ENCODE measurements at places on chromosomes 13 and 19.

DNA sequence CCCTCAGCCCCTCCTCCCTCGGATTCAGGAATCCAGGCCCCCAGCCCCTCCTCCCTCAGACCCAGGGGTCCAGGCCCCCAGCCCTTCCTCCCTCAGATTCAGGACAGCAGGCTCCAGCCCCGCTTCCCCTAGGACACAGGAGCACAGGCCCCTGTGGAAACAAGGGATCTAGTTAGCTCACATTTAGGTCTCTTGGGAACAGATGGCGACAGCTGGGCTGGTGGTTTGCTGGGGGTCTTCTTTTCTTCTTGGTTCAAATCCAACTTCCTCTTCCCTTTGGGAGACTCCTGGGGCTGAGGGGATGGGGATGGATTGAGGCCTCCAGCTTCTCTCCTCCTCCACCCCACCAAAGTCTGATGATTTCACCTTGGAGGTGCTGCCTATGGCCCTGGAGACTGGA lies 19.6 kb downstream of the ZNF575 start:
- DNase-seq = no peak

- no peak for DNase-seq
These were observed 387.1 kb upstream of the SGCG start for GRCh38 chr13:22793598-22794134.

DNA sequence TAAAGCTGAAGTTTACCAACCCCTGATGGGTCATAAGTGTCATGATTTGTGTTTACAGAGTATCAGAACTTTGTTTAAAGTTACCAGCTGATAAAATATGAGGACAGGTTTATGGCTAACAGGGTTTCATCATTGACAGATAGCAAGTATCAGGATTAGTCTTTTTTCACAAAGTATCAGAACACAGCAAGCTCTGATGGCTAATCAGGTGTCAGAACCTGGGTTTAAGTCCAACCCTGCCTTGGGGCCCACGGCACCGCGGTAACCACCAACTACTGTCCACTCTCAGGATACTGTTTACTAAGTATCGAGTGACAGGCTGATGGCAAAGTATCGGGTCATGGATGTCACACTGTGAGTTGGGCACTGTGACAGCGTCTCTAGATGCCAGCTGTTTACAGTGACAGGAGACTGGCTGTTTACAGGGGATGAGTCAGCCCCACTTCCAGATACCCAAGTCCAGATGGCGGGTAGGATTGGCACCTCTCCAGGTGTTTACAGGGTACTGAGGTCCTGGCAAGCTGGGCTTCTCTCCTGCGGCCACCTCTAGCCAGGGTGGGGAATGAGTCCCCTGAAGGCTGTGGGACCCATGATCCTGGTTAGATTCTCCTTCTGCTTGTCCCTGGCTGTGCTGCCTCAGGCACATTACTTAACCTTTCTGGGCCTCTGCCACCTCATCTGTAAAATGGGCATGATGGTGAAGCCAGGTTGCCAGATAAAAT lies 21.8 kb downstream of the ARRDC2 start:
- peak; percentile 23 for DNase-seq

DNA sequence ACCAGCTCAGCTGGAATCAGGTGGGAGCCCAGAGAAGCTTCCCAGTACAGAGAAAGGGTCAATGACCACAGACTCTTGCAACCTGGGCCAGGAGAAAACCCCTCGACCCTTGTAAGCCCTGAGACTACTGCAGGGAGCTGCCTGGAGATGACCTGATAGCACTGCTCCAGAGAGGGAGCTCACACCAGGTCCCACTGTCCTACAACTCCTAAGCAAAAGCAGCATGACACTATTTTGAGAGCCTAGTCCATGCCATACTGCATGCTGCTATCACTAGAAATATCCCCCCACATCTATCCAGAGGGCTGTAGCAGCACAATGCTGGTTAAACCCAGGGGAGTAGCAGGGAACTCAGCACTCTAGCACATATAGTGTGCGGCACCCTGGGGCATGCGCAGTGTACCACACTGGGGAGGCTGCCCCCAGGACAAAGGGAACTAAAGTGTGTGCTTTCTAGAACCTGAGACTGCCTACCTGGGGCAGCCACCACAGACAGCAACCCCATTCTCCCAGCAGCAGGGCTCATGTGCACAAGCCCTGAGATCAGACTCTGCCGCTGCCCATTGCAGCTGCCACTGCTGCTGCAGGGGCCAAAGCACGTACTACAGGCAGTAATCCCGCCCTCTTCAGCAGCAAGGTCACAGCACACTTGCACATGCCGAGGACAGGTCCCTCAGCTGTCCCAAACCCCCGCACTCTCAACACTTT lies 27.1 kb upstream of the N4BP2L1 start:
- no peak for DNase-seq

DNA sequence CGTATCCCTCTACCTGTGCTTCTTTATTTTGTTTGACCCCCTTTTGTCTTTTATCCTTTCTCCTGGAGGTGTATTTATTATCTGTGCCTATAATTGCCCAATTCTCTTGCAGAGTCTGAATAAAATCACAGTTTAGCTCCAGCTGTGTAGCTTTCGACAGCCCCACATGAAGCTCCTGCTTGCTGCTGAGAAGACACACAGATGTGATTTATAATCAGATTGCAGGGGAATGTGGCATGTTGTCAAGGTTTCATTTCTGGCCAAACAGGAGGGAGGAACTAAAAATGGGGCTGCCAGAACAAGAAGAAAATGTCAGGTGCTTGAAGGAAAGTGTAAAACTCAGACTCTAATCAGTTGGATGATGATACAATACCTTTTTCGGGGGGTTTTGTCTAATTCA lies 22.7 kb downstream of the CCNA1 start:
- no peak for DNase-seq

- no peak for DNase-seq
These were observed 32.5 kb downstream of the DLEU7 start for GRCh38 chr13:50810998-50811397.

GRCh38 chr19:32708457-32708856 lies 11.1 kb upstream of the TDRD12 start:
- no peak for DNase-seq
